Stimulated activated CD8-positive, alpha-beta memory T cell treated with anti-CD3 and anti-CD28 coated beads, Interleukin-4, amount 100 ng/mL, for 24 hours (primary cell): ENCODE measurements at places on chromosomes 13 and 19.

DNA sequence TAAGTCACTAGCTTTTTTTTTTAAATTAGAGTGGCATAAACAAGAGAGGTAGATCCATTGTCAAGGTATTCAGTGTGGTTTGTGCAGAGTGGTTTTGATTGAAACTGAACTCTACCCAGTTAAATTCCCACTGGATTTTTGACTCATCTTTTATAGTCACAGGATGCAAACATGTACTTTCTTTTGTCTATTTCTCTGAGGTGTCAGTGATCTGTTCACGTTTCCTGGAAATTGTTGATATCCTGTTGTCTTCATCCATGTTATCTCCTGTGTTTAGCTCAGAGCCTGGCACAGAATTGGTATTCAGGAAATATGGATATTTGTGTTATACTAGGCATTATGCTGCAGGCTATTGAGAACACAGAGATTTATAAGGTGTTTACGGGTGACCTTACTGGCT lies 119.7 kb downstream of the PCCA start:
- DNase-seq, result no peak

DNA sequence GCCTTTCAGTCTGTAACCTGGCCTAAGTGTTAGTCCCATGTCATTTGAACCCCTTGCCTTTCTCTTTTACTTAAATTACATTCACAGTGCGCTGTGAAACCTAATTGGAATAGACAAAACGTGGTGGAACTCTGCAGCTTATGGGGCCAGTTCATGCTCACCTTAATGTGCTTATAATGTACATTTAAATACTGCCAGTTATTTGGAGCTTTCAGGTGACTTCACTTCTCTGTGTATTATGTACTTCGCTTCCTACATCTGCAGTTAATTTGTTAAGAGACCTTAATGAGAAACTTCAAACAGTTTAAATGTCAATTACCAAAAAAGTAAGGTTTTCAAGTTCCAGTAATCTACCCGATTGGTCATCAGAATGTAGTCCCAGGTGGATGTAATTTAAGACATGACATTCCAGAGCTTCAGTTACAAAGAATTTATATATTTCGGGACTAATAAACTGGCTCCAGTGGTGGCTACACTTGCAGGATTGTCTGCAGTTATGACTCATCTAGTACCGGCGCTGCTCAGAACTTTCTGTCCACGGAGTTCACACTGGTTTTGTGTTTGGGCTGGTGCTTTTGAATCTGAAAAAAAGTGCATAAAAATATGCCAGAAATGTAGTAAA lies 125.3 kb downstream of the TM9SF2 start:
- no peak for DNase-seq

- no peak for DNase-seq
Observed at GRCh38 chr13:29810145-29810742, 40.2 kb downstream of the UBL3 start.

DNA sequence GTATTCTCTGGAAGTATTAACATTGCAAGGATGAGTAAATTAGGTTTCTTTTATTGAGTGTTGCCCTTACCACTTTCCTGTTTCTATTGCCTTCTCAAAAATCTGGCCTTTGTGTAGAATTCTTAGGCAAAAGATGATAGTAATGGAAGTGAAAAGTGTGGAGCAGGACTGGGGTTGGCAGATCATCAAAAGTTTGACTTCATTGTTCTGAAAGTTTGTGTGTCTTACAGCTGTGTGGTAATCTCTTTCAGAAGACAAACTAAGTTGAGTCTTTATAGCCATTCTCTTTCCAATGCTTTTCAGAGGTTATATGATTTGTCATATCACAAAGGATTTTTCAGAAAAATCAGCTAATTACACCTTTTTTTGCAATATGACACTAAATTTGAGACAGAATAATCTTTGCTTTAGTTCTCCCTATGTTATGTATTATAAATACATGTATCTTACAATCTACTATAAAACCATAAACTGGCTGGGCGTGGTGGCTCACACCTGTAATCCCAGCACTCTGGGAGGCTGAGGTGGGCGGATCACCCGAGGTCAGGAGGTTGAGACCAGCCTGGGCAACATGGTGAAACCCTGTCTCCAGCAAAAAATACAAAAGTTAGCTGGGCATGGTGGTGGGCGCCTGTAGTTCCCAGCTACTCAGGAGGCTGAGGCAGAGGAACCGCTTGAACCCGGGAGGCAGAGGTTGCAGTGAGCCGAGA lies 8.7 kb upstream of the KCNRG start:
- no peak for DNase-seq

DNA sequence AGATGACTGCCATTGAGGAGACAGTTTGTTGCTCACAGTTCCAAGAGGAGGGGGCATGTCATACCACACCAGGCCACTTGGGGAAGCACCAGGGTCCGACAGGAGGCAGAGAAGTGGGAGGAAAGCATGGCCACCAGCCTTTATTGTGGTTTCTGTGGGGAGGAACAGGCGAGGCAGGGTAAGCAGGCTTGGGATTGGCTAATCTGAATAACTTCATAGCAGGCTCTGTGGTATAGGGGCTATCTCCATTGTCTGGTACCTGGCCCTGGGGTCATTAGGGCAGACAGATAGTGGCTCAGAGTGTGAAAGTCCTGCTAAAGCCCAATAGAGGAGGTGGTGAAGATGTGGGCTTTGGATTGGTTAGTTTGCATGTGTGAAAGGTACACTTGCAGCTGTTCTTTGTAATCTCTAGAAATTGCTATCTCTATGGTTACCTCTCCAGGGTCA lies 35.5 kb downstream of the CBY2 start:
- DNase-seq, result no peak

- DNase-seq, result no peak
Observed at GRCh38 chr13:106213028-106213757, 322.3 kb downstream of the EFNB2 start.

DNA sequence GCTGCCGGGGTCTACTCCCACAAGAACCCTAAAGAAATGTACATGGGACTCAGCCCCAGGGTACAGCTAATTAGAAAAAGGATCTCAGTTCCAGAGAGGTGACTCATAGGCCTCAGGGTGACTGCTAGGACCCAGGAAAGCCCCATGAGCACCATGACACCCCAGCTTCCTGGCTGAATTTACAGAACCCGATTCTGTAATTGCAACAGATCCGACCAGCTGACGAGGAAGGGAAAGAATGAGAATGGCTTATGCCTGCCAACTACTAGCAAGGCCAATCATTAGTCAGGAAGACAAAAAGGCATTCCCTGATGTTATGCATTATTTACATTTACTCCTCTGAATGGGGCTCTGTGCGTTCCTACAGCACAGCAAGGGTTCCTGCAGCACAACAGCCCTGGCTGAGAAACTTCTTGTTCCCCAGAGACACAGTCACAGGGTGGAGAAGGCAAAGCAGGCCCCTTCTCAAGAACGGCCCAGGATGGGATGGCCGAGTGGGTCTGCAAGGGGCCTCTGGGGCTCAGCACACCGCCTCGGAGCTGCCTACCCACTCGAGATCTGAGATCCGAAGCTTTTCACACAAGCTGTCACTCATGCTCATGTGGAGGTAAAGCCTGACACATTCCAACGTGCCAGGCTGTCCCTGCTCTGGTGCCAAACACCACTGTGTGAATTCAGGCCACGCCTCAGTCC lies 27.2 kb downstream of the PBX4 start:
- DNase-seq, result peak; percentile 30

- no peak for DNase-seq
Observed at GRCh38 chr13:33676045-33676989, 141.6 kb upstream of the RFC3 start.
